ENCODE measurements at places on chromosomes 3 and 15. TPM values are rescaled to one million over a fixed set of nuclear protein-coding genes. Genes with fewer than 3 reads are reported as not detected.

DNA sequence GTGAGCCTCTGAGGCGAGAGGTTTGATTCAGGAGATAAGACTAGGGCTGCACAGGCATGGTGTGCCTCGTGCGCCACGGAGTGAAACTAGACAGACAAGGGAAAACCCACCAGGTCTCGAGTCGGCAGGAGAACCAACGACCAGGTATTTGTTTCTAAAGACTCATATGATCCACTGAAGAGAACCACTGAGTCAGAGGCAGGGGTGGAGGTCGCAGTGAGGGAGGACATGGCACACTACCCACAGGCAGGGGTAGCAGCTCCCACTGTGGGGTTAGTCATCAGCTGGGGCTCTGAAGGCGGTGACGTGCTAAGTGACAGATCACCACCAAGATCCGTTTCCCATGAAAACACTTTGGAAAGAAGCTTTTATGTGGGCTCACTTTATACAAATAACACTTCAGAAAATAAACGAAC, 45.7 kb downstream of the CHSY1 start:
- peak; percentile 9 for DNase-seq

The PEAK1 gene
- total RNA-seq: 25.1 TPM

DNA sequence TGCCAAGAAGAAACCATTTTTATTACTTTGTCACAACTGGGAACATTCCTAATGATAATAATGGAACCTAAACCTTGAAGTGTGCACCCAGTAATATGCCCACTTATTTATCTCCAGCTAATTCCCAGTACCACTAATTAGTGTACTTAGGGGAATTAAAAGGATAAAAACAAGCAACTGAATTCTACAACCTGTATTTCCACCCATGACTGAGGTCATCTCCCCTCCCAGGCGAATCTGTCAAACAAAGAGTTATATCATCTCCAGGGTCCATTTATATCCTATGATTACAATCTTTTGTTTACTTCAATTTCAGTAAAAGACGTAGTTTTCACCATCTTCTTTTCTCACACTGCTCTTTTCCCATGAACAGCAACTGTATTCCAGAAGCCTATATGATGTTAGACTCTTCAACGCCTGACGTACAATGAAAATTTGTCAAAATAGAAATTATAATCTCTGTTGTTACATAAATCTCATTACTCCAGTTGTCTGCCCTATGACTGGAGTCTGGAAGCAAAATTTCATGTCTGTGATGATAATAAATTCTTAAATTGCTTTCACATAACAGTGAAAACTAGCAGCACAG, 177.6 kb downstream of the GOLIM4 start:
- no peak for DNase-seq

The PIERCE2 gene
- 0.44 TPM for total RNA-seq

The CFAP44 gene
- 3.9 TPM for total RNA-seq

The GUCA1C gene
- not detected for total RNA-seq

The LXN gene
- total RNA-seq: 5.3 TPM

The BNC1 gene
- not detected for total RNA-seq

GRCh38 chr3:9695345-9695744, 8.3 kb upstream of the CPNE9 start:
- DNase-seq: no peak

- no peak for DNase-seq
Measured at GRCh38 chr3:14969671-14970070, 22.3 kb downstream of the NR2C2 start.

The TRPM1 gene
- total RNA-seq: not detected

The IL17RB gene
- total RNA-seq: 1.2 TPM

DNA sequence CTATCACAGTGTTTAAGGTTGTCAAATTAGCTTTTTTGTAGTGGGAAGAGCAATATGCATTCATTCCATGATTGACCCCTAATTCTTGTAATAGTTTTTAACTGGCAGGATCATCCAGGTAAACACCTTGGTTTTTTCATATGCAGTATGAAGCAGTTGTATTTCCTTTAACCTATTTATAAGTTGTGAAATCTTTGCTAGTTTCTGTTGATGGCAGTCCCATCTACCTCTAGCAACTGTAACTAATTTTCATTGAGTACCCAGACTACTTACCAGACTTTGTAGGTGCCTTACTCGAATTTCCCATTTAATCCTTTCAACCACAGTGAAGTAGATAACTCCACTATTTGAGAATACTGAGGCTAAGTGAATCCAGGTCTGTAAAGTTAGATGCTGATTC, 6.1 kb downstream of the FXR1 start:
- DNase-seq: no peak

The SPINK8 gene
- total RNA-seq: not detected

The IMPG2 gene
- 0.11 TPM for total RNA-seq

DNA sequence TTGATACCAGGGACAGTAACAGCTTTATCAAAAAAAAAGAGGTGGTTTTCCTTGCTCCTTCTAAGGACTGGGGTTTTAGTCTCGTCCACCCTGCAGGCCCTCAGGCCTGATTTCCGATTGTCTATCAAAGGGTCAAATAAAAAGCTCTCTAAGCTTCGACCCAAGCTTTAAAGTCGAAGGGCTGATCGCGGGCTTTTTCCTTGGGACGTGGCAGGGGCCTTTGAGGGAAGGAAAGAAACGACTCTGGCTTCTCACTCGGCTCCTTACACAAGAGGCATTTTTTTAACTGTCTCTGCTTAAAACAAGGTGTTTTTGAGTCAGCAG, 354 bp upstream of the KLHL24 start:
- no peak for DNase-seq

- DNase-seq: no peak
Measured at GRCh38 chr15:99406120-99406519, 154.8 kb downstream of the LRRC28 start.

- DNase-seq: no peak
Measured at GRCh38 chr15:94671858-94672532, 440.6 kb downstream of the MCTP2 start.

The PLIN1 gene
- 0.35 TPM for total RNA-seq

DNA sequence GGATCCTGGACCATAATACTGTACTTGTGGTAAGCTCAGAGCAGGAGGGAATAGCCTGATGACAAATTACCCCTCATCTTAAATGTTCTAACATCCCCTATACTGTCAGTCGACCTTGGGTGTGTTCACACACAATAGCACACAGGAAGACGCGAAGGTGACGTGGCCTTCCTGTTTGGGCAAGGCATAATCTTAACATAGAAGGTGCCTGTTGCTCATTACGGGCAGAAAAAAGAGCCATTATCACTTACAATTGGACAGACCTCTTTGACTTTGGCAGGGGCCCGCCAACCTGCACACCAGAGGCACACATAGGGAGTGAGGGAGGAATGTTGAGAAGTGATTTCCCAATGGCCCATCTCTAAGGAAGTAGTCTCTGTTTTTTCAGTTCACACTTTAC, 144.2 kb downstream of the ANO10 start:
- DNase-seq: peak; percentile 51

DNA sequence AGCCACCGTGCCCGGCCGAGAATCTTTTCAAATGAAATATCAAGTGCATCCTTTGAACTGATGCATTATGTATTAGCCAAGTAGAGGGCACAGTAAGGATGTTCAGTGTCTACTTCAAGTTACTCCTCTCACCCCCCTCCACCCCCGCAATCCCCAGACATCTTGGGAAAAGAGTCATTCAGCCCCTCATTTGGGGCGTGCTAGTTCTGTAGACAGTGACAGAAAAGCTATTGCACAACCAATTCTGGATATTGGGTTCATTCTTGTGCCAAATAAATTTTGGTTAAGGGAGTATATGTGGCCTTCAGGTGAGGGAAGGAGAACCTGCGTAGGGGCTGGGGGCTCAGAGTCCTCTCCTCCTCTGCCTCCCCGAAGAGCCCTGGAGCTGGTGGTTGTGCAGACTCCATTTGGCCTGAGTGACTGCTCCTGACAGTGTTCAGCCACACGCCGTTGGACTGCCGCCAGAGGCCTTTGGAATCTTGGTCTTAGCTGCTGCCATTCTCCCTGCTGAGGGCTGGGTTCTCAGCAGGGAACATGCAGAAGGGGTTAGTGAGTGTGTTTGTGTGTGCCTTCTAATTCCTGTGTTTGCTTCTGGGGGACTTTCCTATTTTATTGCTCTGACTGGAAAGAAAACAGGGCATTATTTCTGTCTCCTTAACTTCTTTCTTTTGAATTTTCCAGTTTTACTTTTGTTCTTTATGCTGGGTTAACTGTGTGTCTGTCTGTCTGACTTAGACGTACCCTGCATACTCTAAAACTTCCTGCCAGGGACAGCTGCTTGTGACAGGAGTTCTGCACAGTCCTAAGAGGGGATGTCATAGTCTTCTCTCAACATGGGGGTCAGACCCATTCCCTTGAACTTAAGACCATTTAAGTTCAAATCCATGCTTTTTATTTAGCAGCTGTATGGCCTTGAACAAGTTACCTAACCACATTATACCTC, 21.0 kb downstream of the RARB start:
- no peak for DNase-seq

GRCh38 chr3:172869368-172869771, 118.8 kb downstream of the ECT2 start:
- DNase-seq: no peak

GRCh38 chr3:191244242-191244867, 45.3 kb downstream of the OSTN start:
- no peak for DNase-seq

- no peak for DNase-seq
Measured at GRCh38 chr3:40524222-40524567, 565 bp upstream of the ZNF621 start.

DNA sequence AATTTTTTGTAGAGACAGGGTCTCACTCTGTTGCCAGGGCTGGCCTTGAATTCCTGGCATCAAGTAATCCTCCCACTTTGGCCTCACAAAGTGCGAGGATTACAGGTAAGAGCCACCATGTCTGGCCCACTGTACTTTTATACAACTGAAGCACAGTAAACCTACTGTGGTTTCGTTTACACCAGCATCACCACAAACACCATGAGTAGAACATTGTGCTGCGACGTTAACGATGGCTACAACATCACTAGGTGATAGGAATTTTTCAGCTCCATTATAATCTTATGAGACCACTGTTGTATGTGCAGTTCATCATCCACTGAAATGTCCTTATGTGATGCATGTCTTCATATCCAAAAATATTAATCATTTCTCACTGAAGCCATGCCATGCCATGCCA, 11.7 kb downstream of the CTNNB1 start:
- DNase-seq: no peak

The SPATA12 gene
- not detected for total RNA-seq

DNA sequence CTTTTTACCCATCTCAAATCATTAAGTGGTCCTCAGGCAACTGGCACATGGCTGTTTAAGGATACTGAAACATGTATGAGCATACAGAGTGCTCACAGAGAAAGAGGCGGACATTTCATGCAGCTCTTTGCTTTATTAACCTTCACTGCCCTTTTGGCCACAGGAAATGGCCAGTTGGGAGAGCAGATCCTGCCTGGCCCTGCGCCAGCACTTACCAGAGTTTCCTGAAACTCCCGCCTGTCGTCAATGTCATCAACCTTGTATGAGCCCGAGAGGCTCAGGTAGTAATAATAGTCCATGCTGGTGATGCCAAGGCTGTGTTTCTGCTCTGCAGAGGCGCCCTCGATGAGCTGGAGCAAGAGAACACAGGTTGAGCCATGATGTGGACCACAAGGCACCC, 17.8 kb downstream of the LDHAL6B start:
- no peak for DNase-seq

DNA sequence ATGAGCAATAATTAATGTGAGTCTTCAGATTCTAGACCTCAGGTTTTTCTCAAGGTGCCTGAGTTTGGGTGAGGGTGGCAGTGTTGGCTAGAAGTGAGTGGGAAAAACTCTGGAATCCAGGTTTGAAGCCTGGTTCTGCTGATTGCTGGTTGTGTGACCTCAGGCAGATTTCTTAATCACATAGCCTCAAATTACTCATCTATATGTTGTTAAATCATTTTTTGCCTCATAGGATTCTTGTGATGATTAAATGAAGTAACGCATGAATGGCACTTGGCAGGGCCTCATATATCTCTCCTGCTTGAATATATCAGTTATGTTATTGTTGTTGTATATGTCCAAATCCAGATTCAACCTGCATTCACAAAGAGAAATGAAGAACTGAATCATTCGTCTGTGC, 60.5 kb downstream of the NR2F2 start:
- no peak for DNase-seq

GRCh38 chr15:99963976-99964375, 230.7 kb upstream of the LYSMD4 start:
- no peak for DNase-seq

GRCh38 chr3:173225351-173225750, 84.3 kb upstream of the SPATA16 start:
- no peak for DNase-seq

The TAMM41 gene
- total RNA-seq: 22.9 TPM

DNA sequence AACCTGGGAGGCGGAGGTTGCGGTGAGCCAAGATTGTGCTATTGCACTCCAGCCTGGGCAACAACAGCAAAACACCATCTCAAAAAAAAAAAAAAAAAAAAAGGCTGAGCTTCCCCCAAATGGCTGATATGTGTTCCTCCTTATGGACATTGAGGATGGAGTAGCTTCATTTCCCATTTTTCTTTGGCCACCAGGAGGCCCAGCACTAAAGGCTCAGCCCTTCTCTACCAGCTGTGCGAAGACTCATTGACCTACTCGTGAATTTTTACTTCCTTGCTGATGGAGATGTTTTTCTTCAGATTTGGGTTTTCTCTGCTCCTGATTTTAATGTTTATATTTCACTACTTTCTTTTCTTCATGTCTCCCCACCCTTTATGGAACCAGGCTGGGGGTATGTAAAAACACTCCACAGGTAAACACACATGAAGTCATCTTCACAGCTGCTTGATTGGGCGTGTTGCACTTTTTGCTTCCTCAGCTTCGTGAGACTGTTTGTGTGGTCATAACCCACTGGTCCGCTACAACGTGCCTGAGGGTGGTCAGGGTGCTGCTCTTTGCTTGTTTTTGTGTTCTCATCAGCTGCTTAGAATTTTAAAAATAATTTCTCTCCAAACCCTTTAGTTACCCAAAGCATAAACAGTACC, 13.5 kb downstream of the SEMA4B start:
- DNase-seq: no peak

The ROPN1B gene
- not detected for total RNA-seq

- DNase-seq: no peak
Measured at GRCh38 chr15:92809880-92810361, 90.2 kb upstream of the CHD2 start.

- no peak for DNase-seq
Measured at GRCh38 chr3:102484363-102484762, 49.5 kb downstream of the ZPLD1 start.

- DNase-seq: no peak
Measured at GRCh38 chr3:43894176-43895049, 203.7 kb downstream of the ABHD5 start.

DNA sequence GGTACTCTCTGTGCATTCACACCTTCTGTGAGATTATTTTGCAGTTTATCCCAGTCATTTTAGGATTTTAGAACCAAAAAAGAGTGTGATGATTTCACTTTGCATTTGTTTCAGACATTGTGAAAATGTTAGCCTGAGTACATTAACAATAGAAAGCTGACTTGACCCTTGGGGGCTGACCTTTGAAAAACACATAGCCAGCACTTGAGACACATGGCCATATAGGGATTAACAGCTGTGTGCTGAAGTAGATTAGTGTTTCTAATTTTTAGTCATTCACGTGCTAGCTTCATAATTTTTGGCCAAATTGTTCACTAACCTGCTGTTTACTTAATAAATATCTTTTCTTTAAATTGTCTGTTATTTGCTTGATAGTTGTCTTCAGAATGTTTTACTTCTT, 3.5 kb downstream of the FEM1B start:
- DNase-seq: no peak

The FBXW12 gene
- not detected for total RNA-seq

The EPHA3 gene
- not detected for total RNA-seq

Measured in CD8-positive, alpha-beta memory T cell (primary cell).